ENCODE measurements at places on chromosomes 12 and 14.
A peak's percentile ranks its signal among the peaks of the same experiment; 100 is the strongest.

GRCh38 chr12:125593269-125593668, 528.0 kb downstream of the AACS start:
- DNase-seq = no peak

DNA sequence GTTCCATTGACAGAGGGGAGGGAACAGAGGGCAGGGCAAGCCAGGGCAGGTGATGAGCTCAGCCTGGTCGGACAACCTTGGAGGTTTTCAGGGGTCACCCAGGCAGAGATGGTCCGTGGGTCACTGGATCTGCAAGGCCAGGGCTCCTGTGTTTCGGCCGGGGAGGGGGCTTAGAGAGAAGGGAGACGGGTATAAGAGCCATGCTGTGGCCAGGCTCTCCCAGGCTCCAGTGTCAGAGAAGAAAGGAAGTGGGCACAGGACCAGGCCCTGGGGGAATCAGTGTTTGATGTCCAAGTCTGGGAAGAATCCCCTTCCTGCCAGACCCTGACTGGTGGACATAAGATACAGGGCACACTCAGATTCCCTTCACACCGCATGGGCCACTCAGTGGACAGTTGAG, 36.9 kb downstream of the DIO3 start:
- DNase-seq = no peak

GRCh38 chr14:30519961-30520360, 39.0 kb upstream of the G2E3 start:
- no peak for DNase-seq

DNA sequence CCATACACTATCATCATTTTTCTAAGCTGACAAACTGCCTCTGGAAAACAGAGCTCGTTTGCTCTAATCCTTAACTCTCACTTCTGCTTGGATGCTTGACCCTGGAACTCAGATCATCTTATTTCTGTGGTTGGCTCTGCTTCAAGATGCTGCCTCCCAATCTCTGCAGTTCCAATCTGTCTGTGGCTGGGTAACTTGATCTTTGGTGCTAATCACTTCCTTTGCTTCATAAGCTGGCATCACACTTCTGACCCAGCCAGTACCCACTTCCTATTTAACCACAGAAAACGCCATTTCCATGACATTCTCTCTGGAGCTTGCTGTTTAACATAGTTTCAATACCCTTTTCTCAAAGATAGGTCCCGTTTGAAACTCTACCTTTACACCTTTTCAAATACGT, 254.2 kb downstream of the ACSS3 start:
- DNase-seq = no peak

DNA sequence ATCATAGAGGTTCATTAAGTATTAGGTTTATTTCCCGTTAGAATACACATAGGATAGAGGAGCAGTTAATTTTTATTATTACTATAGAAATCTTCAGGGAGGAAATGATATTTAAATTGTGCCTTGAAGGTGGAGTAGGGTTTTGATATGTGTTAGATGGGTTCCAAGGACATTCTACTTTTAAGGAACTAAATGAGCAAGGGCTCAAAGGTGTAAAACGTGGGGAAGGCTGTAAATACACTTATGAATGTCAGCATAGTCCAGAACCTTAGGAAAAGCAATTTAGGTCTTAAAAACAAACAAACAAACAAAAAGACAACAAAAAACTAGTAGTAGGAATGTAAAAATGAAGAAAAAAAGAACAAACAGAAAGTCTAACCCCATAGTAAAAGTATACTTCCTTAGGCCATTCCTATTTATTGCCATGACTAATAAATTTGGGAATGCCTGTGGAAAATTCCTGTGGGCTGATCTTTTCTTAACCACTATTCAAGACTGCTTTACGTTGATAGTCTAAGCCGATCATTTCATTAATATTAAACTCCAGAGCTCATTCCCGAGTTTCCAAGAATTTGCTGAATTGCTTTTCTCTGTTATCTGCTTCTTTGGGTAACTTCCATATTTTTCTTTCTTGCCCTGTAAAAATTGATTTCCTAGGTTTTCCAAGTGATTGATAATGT, 180.3 kb downstream of the RAD51B start:
- DNase-seq = peak; percentile 87

- no peak for DNase-seq
Measured at GRCh38 chr12:49534731-49535278, 4.0 kb upstream of the KCNH3 start.

DNA sequence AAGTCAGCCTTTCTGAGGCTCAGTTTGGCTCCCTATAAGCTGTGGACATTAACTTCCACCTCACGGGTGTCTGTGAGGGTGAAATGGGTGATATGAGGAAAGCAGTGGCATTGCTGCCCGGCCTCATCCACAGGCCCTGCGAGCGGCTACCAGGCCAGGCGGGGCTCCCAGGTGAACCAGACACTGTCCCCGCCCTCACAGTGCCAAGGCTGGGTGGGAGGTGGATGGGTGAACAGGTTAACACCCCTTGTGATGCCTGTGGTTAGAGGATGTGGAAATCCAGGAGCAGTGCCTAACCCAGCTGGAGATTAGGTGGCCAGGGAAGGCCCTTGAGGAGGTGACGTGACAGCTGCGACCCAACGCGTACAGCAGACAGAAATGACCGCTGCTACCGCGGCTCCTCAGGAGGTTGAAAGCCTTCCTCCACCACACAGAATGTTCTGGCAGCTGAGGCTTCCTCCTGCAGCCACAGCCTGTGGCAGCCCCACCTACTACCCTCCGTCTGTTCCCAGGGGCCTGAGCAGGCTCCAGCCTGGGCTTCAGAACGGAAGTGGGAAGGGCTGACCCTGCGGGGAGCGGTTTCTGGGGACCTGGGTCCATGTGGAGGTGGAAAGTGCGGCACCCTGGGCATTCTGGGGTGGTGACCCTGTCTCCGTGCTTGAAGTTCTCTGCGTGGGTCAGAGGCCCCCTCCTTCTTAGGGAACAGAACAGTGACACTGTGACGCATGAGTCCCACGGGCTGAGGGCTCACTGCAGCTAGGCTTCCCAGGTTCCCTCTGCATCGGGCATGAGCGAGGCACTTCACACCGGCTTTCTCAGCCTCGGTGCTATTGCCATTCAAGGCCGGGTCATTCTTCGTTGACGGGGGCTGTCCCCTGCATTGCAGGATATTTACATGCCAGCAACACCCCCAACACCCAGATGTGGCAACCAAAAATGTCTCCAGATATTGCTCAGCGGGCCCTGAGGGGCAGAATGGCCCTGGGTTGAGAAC, 9.7 kb downstream of the MMAB start:
- DNase-seq = no peak

DNA sequence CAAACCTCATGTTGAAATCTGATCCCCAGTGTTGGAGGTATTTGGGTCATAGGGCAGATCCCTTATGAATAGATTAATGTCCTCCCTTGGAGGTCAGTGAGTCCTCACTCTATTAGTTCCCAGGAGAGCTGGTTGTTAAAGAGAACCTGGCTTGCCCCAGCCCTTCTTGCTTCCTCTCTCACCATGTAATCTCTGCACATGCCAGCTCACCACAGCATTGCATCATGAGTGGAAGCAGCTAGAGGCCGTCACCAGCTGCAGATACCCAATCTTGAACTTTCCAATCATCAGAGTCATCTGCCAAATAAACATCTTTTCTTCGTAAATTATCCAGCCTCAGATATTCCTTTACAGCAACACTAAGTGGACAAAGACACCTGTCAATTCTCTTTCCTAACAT, 161.8 kb upstream of the IGF1 start:
- DNase-seq = peak; percentile 20

- peak; percentile 30 for DNase-seq
Measured at GRCh38 chr12:6468283-6468575, 2.2 kb downstream of the VAMP1 start.

GRCh38 chr12:111748151-111748672, 18.5 kb upstream of the ALDH2 start:
- DNase-seq = no peak
